ENCODE measurements at places on chromosomes 12 and 14.

DNA sequence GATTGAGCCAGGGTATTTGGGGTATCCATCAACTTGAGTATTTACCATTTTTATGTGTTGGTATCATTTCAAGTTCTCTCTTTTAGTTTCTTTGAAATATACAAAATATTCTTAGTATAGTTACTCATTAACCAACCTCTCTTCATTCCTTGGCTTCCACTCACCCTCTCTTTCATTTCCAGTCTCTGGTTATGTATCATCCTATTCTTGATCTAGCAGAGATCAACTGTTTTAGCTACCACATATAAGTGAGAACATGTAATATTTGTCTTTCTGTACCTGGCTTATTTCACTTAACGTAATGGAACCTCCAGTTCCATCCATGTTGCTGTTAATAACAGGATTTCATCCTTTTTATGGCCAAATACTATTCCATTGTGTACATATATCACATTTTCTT, 86.9 kb downstream of the DACT1 start:
- no peak for DNase-seq

DNA sequence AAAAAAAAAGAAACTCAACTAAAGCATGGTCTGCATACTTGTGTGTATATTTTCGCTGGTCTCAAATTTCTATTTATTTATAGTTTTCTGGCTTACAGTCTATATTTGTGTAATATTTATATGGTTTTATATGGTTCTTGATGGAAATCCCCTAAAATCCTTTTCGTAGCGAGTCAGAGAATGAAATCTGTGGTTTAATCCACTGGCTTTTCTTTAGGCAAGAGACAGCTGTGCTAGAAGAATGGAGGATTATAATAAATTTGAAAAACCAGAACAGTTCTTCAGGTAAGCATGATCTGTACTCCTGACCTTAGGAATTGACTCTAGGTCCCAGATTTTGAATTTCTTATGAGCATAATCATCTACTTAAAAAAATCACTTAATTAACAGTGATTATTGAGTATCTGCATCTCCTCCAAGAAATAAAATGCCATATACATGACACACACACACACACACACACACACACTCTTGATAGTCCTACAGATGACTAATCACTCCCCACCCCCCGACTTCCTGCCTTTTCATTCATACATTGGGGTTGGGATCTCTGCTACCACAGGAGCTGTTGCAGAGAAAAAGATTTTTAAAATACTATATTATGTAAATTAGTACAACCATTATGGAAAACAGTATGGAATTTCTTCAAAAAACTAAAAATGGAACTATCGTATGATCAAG, 113.4 kb downstream of the CRADD start:
- DNase-seq: peak; percentile 40

DNA sequence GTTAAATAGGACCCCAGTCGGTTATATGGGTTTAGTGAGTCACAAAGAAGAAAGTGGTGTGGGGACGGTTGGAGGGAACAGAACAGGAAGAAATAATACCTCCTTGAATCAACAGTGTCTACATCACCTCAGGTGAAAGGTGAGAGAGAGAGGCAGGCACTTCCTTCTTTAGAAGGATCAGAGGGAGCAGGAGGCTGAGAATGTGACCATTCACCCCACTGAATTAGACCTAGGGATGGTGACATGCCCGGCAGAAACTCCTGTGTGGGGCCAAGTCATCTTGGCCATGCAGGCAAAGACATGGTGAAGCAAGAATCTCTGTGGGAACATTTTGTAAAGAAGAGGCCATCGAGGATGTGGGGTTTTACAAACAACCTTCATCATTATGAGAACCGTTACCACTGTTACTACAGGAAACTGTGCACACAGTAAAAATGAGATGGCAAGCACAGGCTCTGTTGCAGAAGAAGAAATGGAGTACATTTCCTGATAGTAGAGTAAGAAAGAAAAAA, 1196.9 kb downstream of the VRK1 start:
- no peak for DNase-seq

DNA sequence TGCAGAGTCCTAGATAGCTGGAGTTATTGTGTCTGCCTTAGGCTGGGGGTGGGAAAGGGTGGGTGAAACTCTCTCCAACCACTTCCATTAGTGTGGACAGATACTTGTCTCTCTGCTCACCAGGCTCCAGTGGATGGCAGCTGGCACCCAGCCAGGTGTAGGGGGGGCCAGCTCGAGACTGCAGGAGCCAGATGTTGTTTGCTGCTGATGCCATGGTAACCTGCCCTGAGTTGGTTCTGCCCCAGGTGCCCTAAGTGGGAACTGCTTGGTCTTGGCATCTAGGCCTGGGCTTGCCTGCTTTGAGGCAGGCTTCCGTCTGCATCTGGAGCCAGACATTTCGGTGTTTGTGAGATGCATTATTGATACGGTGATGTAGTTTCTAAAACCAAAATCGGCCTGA, 82.2 kb downstream of the ADCK1 start:
- no peak for DNase-seq

DNA sequence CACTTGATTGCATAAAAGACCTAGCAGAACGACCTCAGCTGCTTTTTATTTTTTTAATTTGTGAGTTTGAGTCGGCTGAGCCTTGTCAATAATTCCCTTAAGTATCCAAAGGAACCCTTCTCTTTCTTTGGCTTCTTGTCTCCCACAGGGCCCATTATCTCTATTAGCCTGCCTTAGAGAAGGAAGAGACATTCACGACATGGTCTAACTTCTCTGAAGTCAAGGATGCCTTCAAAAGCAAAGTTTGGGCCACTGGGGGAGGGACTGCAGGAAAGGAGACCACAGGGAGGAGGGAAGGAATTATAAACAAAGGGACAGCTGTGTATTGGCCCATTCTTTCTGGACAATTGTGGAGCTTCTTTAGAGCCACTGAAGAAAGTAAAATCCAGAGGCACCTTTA, 126.4 kb downstream of the BRMS1L start:
- no peak for DNase-seq

All from stimulated activated CD4-positive, alpha-beta T cell treated with anti-CD3 and anti-CD28 coated beads, Interleukin-2, amount 100 ng/mL, for 24 hours (primary cell).